ENCODE measurements at places on chromosomes 12 and 14.
A peak's percentile ranks its signal among the peaks of the same experiment; 100 is the strongest.

GRCh38 chr12:113422030-113422885 lies at the start of gene SDSL:
Gene SDSL (plus strand): TSS chr12:113422380. CDS start chr12:113427983, 5,603 bp downstream.
- peak; percentile 46 for DNase-seq

DNA sequence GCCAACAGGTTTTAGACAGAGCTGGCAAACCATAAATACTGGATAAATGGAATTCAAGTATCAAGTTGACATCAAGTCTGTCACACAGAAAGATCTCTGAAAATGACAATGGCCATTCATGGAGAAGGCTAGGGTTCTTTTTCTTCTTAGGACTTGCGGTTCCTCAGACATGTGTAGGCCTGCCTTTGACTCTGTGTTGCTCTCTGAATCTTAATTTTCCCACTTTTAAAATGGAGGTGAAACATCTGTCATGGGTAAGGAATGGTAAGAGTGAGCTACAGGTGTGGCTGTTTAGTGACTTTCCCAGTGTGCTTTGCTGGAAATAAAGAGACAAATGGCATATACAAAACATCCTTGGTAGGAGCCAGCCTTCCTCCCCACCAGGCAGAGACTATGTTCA lies 79.2 kb downstream of the PTCSC3 start:
- DNase-seq: no peak

DNA sequence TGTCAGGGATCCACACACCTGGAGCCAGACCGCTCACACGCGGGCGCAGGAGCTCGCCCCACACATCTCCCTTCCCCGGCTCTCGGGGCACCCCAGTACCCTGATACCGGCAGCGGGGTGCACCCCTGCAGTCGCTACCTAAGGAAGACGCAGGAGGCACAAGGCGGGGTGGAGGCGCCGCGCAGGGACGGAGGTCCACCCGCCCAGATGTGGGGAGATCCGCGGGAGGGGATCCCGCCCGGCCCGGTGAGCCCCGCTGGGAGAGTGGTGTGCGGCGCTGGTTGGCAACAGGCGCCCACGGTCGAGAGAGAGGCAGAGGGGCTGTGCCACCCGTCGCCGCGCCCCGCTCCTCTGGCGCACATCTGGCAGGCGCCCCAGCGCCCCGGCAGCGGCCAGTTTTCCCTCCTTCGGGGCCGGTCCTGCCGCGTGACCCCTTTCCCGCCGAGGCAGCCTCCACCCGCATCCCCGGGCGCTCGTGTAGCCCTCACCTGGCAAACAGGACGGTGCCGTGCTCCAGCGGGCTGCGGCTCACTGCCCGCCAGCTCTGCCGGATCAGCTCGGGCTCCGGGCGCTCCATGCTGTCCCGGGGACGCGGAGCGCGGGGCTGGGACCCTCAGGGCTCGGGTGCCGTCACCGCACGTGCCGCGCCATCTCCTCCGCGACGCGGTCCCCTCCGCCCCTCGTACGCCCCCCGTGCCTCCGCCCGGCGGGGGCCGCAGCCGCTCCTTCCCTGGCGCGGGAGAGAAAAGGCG lies 469 bp downstream of the NGB start:
- DNase-seq: no peak

GRCh38 chr12:116931665-116932064 lies 20.9 kb downstream of the FBXW8 start:
- no peak for DNase-seq

- DNase-seq: no peak
Observed at GRCh38 chr12:131564845-131565244, 146.0 kb upstream of the SFSWAP start.
